ENCODE measurements at places on chromosomes 1 and 21. TPM values are rescaled to one million over a fixed set of nuclear protein-coding genes. Genes with fewer than 3 reads are reported as not detected.

GRCh38 chr1:56068210-56068609 lies 511.2 kb downstream of the PLPP3 start:
- no peak for DNase-seq

Gene NEGR1
- 18.1 TPM for polyA plus RNA-seq

- DNase-seq, result no peak
Measured at GRCh38 chr1:51569284-51570062, 47.4 kb upstream of the OSBPL9 start.

DNA sequence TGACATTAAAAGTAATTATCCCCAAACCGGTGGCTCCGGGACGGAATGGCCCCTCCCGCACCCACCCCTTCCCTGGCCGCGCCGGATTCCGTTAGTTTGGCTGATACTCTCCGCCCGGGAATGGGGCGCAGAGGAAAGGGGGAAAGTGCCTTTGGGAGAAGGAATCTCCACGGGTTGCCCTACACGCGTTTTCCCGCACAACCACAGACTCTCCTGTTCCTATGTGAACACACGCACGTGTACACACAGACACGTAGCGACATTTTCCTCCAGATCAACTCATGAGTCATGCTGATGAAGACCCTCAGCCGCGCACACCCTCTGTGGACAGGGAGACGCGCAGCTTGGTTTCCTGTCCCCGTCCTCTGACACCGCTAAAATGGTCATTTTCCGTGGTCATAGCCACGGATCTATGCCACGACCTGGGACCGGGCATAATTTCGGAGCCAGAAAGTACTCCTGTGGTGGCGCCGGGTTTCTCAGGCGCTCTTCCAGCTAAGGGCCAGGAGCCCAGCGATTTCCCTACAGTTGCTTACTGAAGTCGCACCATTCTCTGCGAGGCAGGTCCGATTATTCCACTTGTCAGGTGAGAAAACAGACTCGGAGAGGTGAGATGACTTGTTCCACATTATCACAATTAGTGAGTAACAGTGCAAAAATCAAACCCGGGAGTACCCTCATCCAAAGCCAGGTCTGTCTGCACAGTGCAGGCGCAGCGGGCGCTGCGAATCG lies 4.0 kb upstream of the DMRTA2 start:
- no peak for DNase-seq

Gene RIPPLY3
- polyA plus RNA-seq, result 0.17 TPM

DNA sequence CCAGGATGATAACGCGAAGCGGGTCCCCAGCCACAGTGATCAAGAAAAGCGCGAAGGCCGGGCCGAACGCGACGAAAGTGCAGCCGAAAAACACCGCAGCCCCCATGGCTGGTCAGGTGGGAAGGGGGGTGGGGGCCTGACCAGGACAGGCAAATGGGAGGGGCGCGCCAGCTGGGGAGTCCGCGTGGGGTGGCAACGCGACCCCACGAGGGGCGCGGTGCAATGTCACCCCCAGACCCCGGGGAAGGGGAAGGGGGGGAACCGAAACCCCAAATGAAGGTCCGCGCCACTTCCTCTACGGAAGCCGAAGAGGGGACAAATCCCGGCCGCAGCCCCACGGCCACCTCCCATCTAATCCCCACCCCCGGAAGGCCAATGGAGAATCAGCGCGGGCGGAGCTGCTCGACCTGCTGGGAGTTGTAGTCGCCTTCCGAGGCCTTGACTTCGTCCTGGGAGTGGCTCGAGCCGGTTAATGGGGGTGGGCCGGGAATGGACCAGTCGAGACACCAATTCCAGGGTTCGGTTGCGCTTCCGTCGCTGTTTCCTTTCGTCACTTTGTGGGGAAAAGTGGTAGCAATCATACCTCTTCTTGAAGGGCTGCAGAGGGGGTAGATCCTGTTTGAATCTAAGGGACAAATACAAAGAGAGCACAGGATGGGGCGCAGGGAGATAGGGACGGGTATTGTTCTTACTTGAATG lies at the start of gene APH1A:
Gene APH1A, minus strand, starts transcription at position 312 of the 699 bp plus-strand sequence. Its CDS starts 206 bp downstream, at position 106.
- DNase-seq, result peak; percentile 96

Gene FCAMR
- not detected for polyA plus RNA-seq
